Activated naive CD4-positive, alpha-beta T cell treated with anti-CD3 and anti-CD28 coated beads for 36 hours (primary cell): ENCODE measurements at places on chromosomes 3 and 15. TPM values are rescaled to one million over a fixed set of nuclear protein-coding genes. Genes with fewer than 3 reads are reported as not detected.

Gene IFT122
- 32.4 TPM for total RNA-seq

DNA sequence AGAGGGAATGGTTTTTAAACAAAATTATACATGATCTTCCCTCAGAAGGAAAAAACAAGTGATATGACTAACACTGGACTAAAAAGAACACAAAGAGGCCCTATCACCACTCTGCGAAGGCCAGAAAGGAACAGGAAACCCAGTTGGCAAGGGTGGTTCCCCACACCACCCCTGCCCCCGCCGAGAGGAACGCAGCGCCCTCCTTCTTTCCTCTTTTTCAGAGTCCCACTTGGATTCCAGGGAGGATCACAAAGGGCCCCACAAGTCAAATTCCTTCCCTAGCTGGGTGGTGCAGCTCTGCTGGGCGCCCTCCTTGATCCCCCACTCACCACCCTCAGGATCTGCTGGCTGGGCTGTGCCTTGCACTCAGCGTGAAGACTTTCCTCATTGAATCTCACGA is 29.8 kb downstream of the PLA1A start:
- peaks cover 17% of the 10 kb centered on the region for H3K27me3 ChIP-seq
- H3K4me1 ChIP-seq: peaks cover 24% of the 10 kb centered on the region
- peak; percentile 30 for DNase-seq

- no peak for DNase-seq
- no peak overlapping the region for H3K27ac ChIP-seq
- H3K4me3 ChIP-seq: no peak overlapping the region
- H3K36me3 ChIP-seq: no peaks in the 10 kb centered on the region
- H3K4me1 ChIP-seq: no peaks in the 10 kb centered on the region
These were observed 918.8 kb downstream of the NAALADL2 start for GRCh38 chr3:175777965-175778364.

DNA sequence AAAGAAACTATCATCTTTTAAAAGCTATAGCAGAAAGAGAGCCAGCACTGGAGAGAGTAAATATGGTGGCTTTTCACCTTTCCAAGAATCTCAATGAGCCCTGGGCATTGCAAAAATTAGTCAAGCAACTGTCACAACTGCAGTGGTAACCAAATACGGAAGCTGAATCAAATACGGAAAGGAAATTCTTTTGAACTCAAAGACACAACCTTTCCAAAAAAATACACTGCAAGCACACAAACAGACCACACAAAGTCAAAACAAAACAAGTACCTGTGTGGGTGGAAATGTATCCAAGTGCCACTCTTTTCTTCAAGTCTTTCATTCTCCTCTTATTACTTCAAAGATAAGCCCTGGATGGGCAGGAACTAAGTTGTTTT is 17.6 kb downstream of the VGLL4 start:
- H3K27me3 ChIP-seq: no peaks in the 10 kb centered on the region
- no peaks in the 10 kb centered on the region for H3K36me3 ChIP-seq
- DNase-seq: peak; percentile 54
- peaks cover 60% of the 10 kb centered on the region for H3K4me1 ChIP-seq
- H3K4me3 ChIP-seq: no peak overlapping the region
- H3K27ac ChIP-seq: no peak overlapping the region

- no peak overlapping the region for H3K4me3 ChIP-seq
- H3K36me3 ChIP-seq: no peaks in the 10 kb centered on the region
- peaks cover 3% of the 10 kb centered on the region for H3K27me3 ChIP-seq
- no peak overlapping the region for H3K27ac ChIP-seq
- DNase-seq: no peak
These were observed 29.8 kb upstream of the EPHB3 start for GRCh38 chr3:184531626-184532280.

DNA sequence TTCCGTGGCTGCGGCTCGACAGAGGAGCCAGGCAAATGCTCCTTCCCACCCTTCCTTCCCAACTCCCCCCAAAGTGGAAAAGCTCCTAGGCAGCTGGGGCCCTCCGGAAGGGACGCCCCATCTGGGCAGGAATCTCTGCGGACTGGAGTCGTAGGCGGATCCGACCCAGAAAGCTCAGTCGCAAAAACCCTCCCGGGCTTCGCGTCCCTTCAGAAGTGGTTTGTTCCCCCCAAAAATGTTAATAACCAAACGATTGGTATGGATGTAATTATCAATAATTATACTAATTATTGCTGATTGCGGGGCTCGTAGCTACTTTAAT is 3.8 kb downstream of the RNU6-1 start:
- no peak for DNase-seq
- H3K27me3 ChIP-seq: peaks cover 49% of the 10 kb centered on the region
- H3K36me3 ChIP-seq: peaks cover 4% of the 10 kb centered on the region
- no peak overlapping the region for H3K27ac ChIP-seq
